ENCODE measurements at places on chromosomes 16 and 17.
A peak's percentile ranks its signal among the peaks of the same experiment; 100 is the strongest.

GRCh38 chr16:87012954-87013938 is 303.9 kb downstream of the C16orf95 start:
- DNase-seq: no peak

DNA sequence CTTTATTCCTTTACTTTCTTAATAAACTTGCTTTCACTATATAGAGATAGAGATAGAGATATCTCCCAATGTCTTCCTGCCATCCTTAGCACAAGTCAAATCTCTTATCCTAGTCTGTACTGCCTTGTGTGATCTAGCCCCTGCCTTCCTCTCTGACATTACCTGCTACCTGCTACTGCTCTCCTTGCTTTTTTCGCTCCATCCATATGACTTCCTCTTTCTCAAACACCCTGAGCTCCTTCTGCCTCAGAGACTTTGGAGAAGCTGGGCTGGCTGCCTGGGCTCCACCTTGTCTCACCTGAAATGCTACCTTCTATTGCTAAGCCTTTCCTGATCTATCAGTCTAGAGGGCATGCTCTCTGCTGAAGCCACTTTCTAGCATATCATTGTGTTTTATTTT is 24.7 kb upstream of the WSB1 start:
- DNase-seq: no peak

GRCh38 chr17:75499313-75500022 is 15.9 kb downstream of the CASKIN2 start:
- no peak for DNase-seq

GRCh38 chr16:85835227-85835751 is 35.8 kb downstream of the COX4I1 start:
- no peak for DNase-seq

DNA sequence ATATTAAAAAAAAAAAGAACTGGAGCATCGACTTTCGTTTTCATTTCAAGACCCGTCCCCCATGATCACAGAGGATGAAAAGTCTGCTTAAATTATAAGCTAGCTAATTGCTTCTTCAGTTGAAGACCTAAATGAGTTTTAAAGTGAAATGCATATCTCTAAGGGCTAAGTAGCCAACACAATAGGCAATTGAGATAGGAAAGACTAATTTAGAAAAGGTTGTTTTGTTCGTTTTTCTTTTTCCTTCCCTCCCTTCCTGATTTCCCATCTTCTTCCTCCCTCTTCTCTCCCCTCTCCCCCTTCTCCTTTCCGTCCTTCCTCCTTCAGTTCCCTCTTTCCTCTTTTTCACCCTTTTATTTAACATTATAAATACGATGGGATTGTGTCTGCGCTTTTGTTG is 377.2 kb downstream of the WWOX start:
- DNase-seq: no peak

GRCh38 chr17:50681263-50682200 is 26.2 kb downstream of the ANKRD40 start:
- peak; percentile 57 for DNase-seq

DNA sequence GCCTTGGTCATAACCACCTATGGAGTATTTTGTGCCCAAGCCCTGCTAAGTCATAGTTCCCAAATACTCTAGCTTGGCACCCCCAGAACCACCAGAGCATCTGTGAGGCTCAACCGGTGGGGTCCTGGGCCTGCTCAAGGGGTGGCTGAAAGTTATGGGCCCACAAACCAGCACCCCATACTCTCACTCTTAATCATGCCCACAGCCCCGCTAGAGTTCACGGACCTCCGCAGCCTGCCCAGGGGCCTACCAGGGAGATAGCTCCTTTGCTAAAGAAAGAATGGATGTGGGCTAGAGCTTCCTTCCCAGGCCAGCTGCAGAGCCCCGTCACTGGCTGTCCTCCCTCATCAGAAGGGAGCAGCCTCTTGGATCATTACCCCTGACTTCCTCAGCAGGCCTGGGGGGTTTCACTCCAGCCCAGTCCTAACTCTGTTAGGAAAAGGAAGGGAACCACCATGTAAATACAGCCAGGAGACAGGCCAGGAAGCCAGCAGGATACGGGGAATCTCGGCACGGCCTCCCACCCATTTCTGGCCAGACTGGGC is 1.4 kb downstream of the GIT1 start:
- no peak for DNase-seq

DNA sequence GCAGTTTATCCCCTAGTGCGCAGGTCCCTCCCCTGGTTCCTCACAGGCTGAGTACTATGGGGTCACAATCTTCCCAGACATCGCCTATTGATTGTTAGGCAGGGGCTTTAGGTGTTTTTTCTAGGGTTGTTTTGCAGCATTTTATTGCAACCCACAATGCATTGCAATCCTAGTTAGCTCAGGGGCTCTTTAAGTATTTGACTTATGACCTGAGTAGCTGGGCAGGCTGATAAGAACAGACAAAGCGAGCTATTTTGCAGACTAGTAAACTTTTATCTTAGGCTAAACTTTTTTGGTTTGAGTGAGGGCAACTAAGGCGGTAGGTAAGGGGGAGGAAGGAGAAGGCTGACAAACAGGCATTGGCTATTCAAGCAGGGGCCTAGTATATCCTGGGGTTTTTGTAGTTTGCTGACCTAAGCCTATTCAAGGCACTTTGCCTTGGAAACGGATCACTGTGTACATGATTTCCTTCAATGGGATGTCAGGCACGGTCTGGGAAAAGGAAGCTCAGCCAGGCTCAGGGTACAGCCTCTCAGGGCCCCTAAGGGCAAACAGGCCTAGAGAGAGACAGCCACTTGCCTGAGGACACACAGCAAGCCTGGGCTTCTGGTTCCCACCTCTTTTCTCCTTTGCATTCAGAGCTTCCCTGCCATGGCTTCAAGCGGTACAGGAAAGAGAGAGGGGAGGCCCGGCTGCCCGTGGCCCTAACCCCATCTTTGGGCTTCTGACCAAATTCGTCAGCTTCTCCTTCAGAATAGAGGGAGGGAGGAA is 6.4 kb downstream of the DRC7 start:
- no peak for DNase-seq

DNA sequence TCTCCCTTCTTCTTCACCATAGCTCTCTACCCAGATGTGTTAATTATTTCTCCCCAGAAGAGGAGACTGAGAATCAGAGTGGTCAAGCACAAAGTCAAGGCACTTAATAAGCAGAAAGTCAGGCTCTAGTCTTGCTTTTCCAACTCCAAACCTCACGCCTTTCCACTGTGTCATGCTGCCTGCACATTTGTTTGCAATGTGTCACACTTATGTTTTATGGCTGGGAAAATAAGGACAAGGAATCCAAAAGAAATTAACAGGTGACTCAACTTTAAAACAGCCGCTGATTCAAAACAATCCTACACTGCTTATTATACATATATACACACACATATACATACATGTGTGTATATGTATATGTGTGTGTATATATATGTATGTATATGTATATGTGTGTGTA is 255.7 kb upstream of the DYNLRB2 start:
- peak; percentile 11 for DNase-seq

- no peak for DNase-seq
These were observed 69.7 kb downstream of the ZFHX3 start for GRCh38 chr16:72978212-72978611.

DNA sequence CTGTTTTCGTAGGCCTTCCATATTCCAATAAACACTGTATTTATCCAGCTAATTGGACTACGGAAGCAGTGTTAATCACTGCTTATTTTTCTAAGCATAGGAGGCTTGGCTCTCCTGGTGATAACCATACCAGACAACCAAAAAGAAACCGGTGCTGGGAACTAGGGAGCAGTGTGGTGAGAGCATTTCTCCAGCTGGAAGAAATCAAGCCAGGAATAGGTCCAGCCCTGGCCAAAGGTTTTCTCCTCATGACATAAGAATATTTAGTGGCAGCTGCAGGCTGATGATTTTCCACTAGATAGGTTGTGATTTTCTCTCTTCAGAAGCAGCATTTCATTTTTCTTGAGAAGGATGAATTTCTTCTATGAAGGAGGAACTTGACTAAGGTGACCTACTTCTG is 141.5 kb downstream of the TRIM37 start:
- no peak for DNase-seq

GRCh38 chr16:11402745-11403533 is 57.7 kb downstream of the RMI2 start:
- no peak for DNase-seq

- no peak for DNase-seq
These were observed 2.4 kb upstream of the USP36 start for GRCh38 chr17:78842881-78843565.

DNA sequence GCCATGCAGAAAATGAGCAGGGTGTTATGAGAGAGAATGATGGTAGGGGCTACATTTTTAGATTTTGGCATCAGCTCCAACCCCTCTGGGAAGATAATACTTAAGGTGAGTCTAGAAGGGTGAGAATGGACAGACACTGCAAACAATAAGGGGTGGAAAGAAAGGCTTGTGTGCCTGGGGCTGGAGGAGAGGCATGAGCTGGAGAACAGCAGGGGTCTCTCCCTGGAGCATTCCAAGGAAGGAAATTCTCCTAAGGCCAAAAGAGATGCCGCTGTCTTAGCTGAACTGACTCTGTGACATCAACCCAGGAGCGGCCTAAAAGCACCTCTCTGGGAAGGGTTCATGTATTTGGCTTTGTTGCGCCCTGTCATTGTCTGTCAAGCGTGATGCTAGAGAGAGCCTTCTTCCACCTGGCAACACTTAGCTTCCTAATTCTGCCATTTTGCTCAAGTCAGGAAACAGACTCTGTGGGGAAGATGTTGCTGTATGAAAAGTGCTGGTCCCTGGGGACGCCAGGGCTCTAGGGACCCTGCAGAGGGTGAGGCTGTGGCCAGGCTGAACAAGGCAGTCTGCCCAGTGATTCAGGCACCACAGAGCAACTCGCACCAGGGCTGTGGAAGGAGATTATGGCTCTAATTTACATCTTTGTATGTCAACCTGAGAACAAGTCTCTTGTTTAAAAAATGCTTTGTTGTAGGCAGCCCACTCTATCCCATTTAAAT is 225.7 kb downstream of the CBLN1 start:
- no peak for DNase-seq

DNA sequence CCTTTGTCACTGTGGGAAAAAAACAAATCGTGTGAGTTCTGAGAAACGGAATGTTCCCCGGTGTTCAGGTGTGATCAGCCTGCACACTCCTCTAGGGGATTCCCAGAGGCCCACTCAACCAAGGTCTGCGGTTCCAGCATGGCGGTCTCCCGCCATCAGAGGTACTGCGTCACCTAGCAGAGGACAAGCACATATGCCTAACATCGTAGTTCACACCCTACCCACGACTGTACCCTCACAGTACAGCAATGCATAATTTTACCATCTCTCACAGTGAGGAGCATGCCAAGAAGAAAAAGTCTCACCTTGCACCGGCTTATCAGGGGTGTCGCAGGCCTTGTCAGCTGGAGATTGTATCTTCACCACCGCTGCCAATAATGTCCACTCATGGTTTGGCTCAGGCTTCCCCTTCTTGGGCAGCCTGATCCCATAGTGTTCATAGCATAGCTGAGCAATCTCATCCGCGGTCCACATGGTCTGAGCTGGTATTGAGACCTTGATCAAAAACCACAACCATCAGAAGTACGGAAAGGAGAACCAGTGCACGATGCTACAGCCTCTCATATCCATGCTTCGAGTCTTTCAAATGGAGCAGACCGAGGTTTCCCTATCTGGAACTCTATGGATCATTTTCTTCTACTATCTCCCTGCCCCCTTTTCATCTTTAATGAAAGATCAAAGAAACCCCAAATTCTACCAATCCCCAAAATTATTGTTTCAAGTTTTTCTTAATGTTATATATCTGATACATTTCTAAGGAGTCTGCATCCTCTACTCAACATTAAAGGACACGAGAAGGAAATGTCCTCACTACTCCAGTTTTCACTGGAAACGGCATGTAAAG is 2.5 kb downstream of the ADAT1 start:
- DNase-seq: no peak

DNA sequence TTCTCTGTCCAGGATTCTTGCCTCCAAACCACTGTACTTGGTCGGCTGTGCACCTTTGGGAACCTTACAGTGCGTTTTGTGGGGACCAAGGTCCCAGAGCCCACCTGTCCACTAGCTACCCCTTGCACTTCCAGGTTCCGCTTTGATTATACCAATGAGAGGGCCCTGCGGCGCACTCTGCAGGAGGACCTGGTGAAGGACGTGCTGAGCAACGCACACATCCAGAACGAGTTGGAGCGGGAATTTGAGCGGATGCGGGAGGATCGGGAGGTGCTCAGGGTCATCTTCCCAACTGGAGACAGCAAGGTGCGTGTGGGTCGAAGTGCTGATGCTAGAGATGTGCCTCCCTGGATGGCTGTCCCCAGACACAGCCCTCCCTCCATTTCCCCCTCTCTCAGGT is 18.8 kb downstream of the POLR2A start:
- DNase-seq: no peak

DNA sequence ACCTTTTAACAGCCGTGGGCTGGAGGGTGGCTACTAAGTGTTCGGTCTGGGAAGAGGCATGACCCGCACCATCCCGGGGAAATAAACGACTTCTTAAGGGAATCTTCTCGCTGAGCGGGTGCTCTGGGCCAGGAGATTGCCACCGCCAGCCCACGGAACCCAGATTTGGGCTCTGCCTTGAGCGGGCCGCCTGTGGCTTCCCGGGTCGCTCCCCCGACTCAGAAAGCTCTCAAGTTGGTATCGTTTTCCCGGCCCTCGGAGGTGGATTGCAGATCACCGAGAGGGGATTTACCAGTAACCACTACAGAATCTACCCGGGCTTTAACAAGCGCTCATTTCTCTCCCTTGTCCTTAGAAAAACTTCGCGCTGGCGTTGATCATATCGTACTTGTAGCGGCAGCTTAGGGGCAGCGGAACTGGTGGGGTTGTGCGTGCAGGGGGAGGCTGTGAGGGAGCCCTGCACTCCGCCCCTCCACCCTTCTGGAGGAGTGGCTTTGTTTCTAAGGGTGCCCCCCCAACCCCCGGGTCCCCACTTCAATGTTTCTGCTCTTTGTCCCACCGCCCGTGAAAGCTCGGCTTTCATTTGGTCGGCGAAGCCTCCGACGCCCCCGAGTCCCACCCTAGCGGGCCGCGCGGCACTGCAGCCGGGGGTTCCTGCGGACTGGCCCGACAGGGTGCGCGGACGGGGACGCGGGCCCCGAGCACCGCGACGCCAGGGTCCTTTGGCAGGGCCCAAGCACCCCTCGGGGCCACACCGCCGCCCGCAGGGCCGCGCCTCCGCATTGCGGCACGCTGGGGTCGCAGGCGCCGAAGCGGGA is 3.6 kb upstream of the CBX4 start:
- DNase-seq: no peak

- DNase-seq: no peak
These were observed 16.3 kb downstream of the RANBP10 start for GRCh38 chr16:67790071-67790470.

DNA sequence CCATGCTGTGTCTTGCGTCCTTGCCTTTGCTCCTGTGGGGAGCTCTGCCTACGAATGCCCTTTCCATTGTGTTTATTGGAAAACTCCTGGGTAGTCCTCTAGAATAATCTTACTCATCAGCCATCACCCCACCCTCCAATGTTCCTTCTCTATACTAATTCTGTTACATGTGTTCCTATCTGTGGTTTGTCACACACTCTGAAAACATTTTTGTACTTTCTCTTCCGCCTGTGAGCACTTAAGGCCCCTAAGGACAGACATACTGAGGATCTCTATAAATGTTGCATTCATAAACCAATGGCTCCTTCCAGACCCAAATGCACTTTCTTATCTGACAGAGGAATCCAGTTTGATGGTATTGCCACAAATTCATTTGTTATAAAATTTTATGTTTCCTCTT is 53.9 kb upstream of the MON1B start:
- no peak for DNase-seq

- no peak for DNase-seq
These were observed 26.6 kb downstream of the PIPOX start for GRCh38 chr17:29069526-29070041.
